ENCODE measurements at places on chromosomes 5 and 9. TPM values are rescaled to one million over a fixed set of nuclear protein-coding genes. Genes with fewer than 3 reads are reported as not detected.

IFNA21 gene
- not detected for total RNA-seq

DNA sequence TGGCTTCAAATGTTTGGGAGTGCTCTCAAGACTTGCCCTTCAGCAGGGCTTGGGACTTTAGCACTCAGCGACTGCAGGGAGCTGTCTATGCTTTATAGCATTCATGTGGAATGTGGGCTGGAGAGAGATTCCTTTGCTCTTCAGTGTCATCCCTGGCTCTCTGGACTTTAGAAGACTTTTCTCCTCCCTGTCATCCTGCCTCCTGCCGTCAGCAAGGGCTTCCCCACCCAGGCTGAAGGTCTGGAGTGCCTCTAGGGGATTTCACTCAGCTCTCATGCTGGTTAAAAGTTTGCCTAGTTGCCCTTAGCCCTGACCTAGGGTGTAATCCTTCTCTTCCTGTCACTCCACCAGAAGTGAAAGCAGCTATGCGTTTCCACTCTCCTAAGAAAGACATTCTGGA is 210.9 kb downstream of the FRMD3 start:
- H3K27ac ChIP-seq, result no peak overlapping the region
- no peak for DNase-seq
- H3K4me1 ChIP-seq, result peaks cover 3% of the 10 kb centered on the region
- no peak overlapping the region for H3K4me3 ChIP-seq

GRCh38 chr5:158224253-158224652 is 365.3 kb upstream of the CLINT1 start:
- no peak overlapping the region for H3K27ac ChIP-seq
- H3K4me3 ChIP-seq, result no peak overlapping the region
- no peaks in the 10 kb centered on the region for H3K27me3 ChIP-seq

SLC46A2 gene
- not detected for total RNA-seq

GRCh38 chr5:61162832-61163567 is 732 bp upstream of the SMIM15 start:
- DNase-seq, result peak; percentile 21
- peaks cover 15% of the 10 kb centered on the region for H3K4me1 ChIP-seq
- peak overlapping the region; percentile 72 for H3K27ac ChIP-seq

GRCh38 chr9:33012328-33013069 is 11.1 kb upstream of the APTX start:
- H3K27me3 ChIP-seq, result no peaks in the 10 kb centered on the region
- H3K27ac ChIP-seq, result no peak overlapping the region
- H3K36me3 ChIP-seq, result no peaks in the 10 kb centered on the region
- no peak overlapping the region for H3K4me3 ChIP-seq

DNA sequence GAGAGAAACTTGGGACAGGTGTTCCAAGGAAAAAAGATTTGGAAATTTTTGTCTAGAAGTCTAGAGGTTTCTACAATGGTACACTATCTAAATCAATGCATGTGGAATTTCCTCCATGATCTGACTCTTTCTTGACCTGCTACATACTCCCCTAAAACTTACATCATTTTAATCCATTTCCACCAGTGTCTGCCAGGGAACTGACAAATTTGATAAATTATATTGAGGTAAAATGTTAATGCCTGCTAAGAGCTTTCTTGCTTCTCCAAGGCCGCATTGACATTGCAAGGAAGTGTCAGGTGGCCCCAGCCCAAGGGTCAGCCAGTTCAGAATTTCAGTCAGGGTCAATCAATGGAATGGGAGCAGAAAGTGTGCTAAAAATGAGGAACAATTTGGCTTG is 163.4 kb upstream of the FBXL17 start:
- no peak for DNase-seq
- no peak overlapping the region for H3K4me3 ChIP-seq
- no peak overlapping the region for H3K27ac ChIP-seq
- no peaks in the 10 kb centered on the region for H3K36me3 ChIP-seq
- H3K27me3 ChIP-seq, result no peaks in the 10 kb centered on the region

FOXD4 gene
- 0.42 TPM for total RNA-seq

- no peak overlapping the region for H3K27ac ChIP-seq
- H3K27me3 ChIP-seq, result peaks cover 6% of the 10 kb centered on the region
- H3K4me1 ChIP-seq, result no peaks in the 10 kb centered on the region
- no peak for DNase-seq
Observed at GRCh38 chr5:171534043-171534895, 114.8 kb downstream of the FGF18 start.

DNA sequence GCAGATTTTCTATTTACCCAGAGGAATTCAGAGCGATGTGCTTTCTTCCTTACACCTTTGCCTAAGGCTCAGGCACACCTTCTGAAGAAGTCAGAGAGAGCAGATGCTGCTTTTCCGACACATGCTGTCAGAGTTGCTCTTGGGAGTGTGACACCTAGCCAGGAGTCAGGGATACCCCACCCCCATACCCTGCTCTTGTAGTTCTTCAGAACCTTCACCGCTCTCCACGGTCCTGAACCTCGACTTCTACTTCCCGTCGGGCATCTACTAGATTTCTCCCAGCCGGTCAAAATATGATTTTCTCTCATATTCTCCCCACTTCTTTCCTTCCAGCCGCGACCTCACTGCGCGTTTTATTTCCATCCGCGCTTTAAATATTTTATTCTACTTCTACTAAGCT is 1.7 kb downstream of the GRIN3A start:
- H3K4me1 ChIP-seq, result no peaks in the 10 kb centered on the region
- peaks cover 8% of the 10 kb centered on the region for H3K27me3 ChIP-seq
- no peaks in the 10 kb centered on the region for H3K36me3 ChIP-seq
- H3K4me3 ChIP-seq, result no peak overlapping the region

GRCh38 chr5:159825551-159826051 is 90.7 kb upstream of the ADRA1B start:
- H3K27me3 ChIP-seq, result no peaks in the 10 kb centered on the region
- no peaks in the 10 kb centered on the region for H3K4me1 ChIP-seq
- H3K36me3 ChIP-seq, result no peaks in the 10 kb centered on the region
- no peak overlapping the region for H3K27ac ChIP-seq
- no peak overlapping the region for H3K4me3 ChIP-seq
- no peak for DNase-seq

PCDHGB2 gene
- 1.9 TPM for total RNA-seq

TNFSF8 gene
- total RNA-seq, result not detected

All from endothelial cell of umbilical vein (primary cell).